HCT116 (cell line): ENCODE measurements at places on chromosomes 1 and 21. TPM values are rescaled to one million over a fixed set of nuclear protein-coding genes. Genes with fewer than 3 reads are reported as not detected.

DNA sequence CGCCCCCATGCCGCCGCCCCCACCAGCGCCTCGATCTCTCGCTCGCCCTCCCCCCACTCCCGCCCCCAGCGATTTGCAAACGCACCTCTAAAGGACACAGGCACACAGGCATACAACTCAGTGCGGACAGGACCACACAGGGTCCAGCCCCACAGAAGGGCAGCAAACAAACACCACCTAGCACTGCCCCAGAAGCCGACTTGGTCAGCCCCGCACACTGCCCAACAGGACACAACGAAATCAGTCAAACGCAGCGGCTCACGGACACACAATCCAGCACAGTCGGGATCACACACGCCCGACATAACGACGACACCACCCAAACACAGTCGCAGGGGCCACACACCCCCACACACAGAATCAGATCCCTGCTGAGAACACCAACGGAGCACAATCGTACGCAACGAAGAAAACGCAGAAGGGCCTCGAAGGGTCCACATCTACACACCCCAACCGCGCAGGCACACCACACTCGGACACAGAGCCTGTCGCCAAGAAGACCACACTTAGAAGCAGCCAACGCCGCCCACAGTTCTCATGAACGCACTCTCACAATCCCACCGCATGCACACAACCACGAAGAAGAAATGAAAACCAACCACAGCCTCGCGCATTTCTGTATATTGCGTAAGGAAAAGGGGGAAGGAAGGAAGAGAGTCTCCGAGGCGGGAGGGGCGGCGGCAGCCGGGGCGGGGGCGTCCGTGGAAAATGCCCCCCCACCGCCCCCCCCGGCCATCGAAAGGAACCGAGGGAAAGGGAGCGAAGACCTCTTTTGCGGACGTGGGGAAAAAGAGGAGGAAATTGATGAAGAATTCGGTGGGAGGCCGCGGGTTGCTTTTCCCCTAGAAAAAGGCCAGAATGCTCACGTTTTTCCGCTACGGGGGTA lies 481 bp downstream of the TAL1 start:
- H3K4me3 ChIP-seq: no peak overlapping the region
- no peaks in the 10 kb centered on the region for H3K4me1 ChIP-seq
- no peaks in the 10 kb centered on the region for H3K27me3 ChIP-seq
- H3K27ac ChIP-seq: no peak overlapping the region

Gene DIP2A
- total RNA-seq: 39.9 TPM

- no peak for DNase-seq
- H3K4me1 ChIP-seq: peaks cover 18% of the 10 kb centered on the region; the same call in 1 of the 2 replicates
- H3K27ac ChIP-seq: peak within 1 kb of the TSS; percentile 47; the same call in 1 of the 2 replicates
- no peaks in the 10 kb centered on the region for H3K36me3 ChIP-seq
Measured at GRCh38 chr21:42653231-42654061, at the start of gene PDE9A. PDE9A (plus strand) TSS chr21:42653621; CDS start chr21:42653815, 194 bp downstream.

Gene LDLRAD1
- 0.30 TPM for total RNA-seq

- no peak for DNase-seq
- no peaks in the 10 kb centered on the region for H3K36me3 ChIP-seq
- no peaks in the 10 kb centered on the region for H3K4me1 ChIP-seq
- no peaks in the 10 kb centered on the region for H3K27me3 ChIP-seq
- H3K27ac ChIP-seq: no peak overlapping the region
Measured at GRCh38 chr1:62082456-62083363, 111.9 kb upstream of the L1TD1 start.
